Right ventricle myocardium inferior (tissue), 1 donor: ENCODE measurements at places on chromosomes 12 and 14. TPM values are rescaled to one million over a fixed set of nuclear protein-coding genes. Genes with fewer than 3 reads are reported as not detected.
A peak's percentile ranks its signal among the peaks of the same experiment; 100 is the strongest.

- DNase-seq = peak; percentile 66
Measured at GRCh38 chr12:110141389-110141788, 17.2 kb downstream of the IFT81 start.

The CFAP54 gene
- 0.22 TPM for total RNA-seq

The ANKRD9 gene
- 148 TPM for total RNA-seq

The OXA1L gene
- total RNA-seq = 170 TPM

The MYO1A gene
- not detected for total RNA-seq

The MED6 gene
- total RNA-seq = 16.7 TPM

DNA sequence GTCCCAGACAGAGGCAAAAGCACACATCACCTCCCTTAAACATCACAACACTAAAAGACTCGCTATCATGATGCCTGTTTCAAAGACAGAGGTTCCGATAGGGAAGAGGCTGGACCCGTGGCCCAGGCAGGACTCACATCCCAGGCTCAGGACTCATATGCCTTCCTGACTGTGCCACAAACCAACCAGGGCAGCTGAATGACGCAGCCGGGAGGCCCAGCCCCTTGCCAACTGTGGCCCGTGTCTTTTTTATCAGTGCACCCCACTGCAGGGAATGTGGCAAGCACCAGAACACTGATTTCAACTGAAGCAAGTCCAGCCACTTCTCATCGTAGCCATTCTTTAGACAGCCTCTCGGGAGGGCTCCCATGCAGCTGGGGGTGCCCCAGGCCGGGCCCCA is 132.3 kb downstream of the KSR2 start:
- no peak for DNase-seq

DNA sequence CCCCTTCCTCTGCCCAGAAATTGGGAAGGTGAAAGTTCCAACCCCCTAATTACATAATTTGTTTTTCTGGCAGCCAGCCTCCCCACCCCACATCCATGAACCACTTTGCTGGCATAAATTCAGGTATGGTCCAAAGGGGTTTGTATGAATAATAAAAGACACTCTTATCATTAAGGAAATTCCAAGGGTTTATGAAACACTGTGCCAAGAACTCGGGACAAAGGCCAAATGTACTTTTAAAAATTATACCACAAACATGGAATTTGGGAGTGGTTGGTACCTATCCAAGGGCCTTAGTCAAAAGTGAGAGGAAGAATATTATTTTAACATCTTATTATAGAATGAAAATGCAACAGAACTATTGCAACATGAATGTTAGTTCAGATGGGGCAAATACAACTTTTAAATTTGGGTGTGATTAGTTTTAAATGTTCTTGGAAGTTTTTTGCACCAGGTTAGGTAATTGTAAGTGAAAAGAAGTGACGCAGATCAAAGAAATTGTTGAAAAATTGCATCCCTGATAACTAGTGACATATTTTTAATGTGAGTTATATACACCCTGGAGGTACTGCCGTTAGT is 217.8 kb downstream of the TMEM117 start:
- no peak for DNase-seq

DNA sequence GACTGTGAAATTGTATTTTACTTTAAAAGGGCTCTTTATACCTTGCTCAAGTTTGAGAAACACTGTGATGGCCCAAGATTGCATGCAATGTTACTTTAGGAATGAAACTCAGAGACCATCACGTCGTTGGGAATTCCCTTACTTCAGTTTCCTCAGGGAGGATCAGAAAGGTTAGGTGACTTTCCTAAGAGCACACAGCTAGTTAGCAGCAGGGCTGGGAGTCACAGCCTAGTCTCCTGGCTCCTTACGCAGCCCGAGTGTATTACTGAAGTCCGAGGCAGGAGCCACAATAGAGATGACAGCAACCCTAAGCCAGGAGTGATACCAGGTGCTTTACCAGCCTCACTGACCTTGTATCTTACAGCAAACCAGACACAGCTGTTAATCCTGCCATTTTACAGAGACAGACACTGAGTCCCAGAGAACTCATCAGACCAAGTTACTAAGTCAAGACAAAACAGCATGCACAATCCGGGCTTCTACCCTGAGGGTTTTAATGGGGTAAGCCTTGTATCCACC is 67.0 kb downstream of the RBM19 start:
- DNase-seq = no peak

The TOX4 gene
- 86.5 TPM for total RNA-seq

DNA sequence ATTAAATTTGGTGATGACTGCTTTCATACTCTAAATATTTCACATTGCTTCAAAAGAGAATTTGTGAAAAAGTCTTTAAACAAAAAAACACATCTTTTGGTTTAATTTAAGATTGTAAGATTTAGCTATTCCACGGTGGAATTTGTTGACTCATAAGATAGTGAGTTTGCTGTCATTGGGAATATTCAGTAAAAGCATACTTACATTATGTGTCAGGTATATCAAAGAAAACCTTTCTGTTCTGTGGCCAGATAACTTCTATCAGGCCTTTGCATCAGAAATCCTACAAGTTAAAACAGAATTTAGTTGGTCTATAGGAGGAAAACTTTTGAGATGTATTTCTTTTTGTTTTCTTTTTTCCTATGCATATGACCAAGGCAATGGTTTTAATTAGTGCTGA is 148.8 kb upstream of the E2F7 start:
- no peak for DNase-seq

The CMA1 gene
- 1.3 TPM for total RNA-seq

The TAS2R14 gene
- 0.38 TPM for total RNA-seq

GRCh38 chr14:96808619-96809406 is 11.6 kb downstream of the VRK1 start:
- DNase-seq = no peak

The RNASE3 gene
- not detected for total RNA-seq

The TAMALIN gene
- 20.3 TPM for total RNA-seq

The CNPY2 gene
- total RNA-seq = 36.5 TPM

- DNase-seq = no peak
Measured at GRCh38 chr12:102454808-102455760, 25.3 kb downstream of the IGF1 start.

The PRIM1 gene
- 5.1 TPM for total RNA-seq
